ENCODE measurements at places on chromosomes 5 and 9. TPM values are rescaled to one million over a fixed set of nuclear protein-coding genes. Genes with fewer than 3 reads are reported as not detected.
A peak's percentile ranks its signal among the peaks of the same experiment; 100 is the strongest.

The FSTL4 gene
- not detected for polyA plus RNA-seq

The SLC27A6 gene
- polyA plus RNA-seq = not detected

DNA sequence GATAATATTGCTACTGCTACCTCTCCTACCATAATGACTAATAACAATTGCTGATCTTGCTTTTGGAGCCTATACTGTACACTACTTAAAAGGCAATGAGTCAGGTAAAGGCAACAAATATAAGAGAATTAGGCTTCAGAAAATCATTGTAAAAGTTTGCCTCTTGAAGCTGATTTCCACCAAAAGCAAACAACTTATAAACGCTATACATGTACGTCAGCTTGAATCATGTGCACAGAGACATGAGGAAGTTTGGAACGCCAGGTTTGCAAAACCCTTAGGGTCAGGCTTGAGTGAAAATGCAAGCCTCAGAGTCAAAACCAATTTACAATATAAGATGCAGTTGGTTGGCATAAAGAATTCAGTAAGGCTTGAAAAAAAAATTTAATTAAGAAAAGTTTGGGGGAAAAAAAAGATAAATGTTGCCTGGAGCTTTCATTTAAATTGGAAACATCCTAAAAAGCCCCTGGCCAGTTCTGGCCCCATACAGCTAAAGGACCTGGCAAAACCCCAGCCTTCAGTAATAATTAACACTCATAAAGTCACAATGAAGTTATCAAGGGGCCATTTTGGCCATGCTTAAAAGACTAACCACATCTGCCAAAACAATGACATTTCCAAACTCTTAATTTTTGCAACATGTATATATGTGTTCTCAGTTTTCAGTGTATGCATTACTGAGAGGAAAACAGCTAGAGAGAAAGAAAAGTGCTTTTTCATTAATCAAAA lies 181.0 kb upstream of the NFIL3 start:
- no peak for DNase-seq

The CCDC171 gene
- polyA plus RNA-seq = 0.62 TPM

DNA sequence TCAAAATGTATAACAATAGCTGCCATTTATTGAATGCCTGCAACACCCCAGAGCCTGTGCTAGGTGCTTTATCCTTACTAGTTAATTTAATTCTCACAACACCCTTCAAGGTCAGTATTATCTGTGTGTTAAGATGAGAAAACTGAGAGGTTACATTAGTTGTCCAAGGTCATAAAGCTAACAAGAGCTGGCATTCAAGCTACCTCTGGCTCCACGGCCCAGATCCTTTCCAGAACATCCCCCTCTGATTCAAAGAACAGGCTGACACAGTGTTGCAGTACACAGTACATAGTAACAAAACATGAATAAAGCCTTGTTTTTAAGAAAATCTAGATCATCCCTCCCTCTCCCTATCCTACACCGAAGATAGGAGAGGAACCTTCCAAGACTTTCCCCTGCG lies 9.4 kb upstream of the FRMPD1 start:
- no peak for DNase-seq

The CDH9 gene
- not detected for polyA plus RNA-seq

DNA sequence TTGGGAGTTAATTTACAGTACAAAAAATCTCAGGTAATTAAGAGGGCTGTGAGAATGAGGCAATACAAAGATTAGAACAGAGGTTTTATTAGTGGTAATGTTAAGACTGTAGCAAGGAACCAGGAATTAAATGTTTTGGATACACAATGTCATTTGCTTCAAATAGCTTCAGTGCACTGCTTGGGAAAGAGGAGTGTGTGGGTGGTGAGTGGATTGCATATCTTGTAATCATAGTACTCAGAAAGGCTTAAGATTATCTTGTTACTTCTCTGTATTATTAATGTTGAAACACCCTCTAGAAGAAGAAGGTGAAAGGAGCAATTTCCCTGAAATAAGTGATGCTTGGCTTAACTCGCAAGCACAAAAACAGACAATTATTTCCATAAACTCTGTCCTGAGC lies 21.0 kb upstream of the TBCA start:
- no peak for DNase-seq

DNA sequence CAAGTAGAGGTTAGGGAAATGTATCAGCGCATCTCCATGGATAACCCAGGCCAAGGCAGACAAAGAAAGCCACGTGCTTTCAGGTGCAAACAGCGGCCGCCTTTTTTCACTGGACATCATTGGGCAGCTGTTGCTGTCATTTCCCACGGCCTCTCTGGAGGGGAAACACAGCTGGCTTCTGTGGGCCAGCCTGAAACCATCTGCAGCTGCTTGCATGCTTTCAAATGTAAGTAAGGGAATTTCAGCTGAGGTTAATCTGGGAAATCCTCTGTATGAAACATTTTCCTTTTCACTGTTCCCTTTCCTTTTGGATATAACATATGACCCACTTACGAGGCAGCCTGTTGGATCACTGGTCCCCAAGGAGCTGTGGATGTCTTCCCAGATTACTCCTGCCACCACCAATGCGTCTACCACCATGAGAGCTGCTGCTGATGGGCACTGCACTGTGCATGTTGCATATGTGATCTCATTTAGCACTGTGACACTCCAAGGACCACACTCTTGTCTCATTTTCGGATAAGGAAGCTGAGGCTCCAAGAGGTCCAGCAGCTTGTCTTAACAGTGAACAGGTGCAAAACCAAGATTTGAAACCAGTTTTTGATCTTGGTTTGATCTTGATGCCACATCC lies 106.3 kb downstream of the C9orf152 start:
- DNase-seq = no peak

GRCh38 chr9:81245254-81245956 lies 443.9 kb downstream of the TLE1 start:
- no peak for DNase-seq

The SLC34A3 gene
- polyA plus RNA-seq = not detected

DNA sequence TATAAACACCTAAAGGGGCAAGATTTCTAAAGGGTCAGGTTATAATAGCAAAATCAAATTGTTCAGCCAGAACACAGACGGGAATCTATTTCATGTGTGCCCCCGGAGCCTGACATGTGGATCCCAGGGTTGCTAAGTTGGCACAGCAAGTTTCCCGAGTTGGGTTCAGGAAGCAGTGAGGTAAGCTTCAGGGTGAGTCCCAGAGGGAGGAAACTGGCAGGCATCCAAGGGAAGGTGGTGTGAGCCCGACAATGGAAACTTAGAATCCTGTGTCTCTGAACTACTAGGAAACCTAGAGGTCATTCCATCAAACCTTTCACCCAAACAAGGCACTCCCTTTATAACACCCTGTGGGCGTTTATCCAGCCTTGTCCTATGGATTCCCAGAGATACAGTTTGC lies 98.4 kb downstream of the ADRB2 start:
- no peak for DNase-seq

The C5 gene
- polyA plus RNA-seq = not detected

DNA sequence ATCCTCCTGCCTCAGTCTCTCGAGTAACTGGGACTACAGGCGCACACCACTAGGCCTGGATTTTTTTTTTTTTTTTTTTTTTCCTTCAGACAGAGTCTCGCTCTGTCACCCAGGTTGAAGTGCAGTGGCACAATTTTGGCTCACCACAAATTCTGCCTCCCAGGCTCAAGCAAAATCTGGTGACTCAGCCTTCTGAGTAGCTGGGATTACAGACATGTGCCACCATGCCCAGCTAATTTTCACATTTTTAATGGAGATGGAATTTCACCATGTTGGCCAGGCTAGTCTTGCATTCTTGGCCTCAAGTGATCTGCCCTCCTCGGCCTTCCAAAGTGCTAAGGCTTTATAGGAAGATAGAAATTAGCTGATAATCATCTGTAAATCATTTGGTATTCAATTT lies 43.9 kb downstream of the NSA2 start:
- no peak for DNase-seq

The CLINT1 gene
- polyA plus RNA-seq = 91.1 TPM

DNA sequence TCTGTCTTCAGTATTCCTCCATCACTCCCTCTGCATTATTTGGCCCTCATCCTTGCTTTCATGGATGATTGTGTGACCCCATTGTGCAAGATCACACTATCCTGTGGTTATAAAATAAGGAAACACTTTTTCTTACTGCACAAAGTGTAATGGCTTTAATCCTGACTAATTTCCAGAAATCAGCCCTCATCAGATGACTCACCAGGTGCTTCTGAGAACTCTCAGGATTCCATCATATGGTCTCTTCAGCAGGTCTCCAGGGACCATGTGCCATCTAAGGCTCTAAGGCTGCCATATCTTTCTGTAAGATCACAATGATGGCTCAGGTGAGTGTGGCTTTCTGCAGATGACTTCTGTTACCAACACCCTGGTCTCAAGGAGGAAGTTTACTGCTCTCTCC lies 27.3 kb upstream of the FER start:
- DNase-seq = no peak

DNA sequence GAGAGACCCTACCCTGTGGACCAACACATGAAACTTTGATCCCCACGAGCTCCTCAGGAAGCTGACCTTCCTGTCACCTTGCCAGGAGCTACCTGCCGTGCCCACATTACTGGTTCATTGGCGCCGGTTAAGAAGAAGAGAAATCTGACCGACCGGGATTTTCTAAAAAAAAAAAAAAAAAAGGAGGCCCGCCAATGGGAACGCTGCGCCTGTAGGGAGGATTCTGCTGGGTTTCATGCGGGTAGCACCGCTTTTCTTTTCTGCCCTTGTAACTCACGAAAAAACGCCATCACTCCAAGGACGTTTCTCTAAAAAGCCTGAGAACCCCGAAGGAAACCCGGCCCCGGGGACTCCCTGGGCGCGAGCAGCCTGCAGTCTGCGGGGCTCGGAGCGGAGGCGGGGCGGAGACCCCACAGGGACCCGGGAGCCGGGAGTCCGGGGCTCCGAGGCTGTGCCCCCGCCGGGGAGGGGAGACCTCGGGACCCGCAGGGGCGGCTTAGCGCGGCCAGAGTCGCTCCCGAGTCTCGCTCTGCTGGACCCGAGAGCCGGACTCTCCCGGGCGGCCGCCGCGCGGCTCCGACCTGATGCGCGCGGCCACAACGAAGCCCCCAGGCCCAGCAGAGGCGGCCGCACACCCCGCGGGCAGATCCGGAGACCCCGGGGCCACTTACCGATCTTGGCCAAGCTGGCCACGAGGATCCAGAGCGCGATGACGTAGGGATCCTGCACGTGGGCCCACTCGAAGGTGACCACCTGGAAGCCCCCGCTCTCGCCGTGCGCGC lies 617 bp downstream of the SLC9A3 start:
- DNase-seq = no peak

DNA sequence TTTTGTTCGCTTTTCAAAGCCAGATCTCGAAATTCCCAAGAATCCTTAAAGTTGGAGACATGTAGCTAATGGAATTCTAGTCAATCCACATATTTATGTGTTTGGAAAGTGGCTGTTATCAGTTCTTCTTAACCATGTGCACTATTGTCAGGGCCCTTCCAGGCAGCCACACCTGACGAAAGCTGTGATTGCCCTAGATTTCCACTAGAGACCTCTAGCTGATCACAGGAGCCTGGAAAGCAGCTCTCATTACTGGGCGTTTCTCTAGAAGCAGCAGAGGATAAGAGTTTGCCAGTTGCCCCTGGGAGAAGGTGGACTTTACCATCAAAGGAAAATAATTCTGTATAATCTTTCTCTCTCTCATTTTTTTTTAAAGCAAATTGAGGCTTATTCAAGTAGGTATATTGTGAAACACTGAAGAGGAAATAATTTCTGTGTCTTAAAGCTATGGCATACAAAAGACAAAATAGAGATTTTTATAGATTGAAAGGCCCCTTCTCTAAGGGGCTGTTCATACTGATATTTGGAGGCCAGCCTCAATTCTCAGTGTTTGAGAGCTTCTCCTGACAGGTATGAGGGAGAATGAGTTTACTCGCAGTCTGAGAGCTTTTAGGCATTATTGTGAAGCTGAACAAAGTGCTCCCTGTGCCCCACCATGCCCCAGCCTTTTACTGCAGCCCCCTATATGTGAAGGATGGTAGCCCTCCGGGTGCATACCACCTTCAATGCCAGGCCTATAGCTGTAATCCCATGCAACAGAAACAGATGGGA lies 405.4 kb upstream of the ACTBL2 start:
- no peak for DNase-seq

- no peak for DNase-seq
These were observed 74.4 kb downstream of the SLC28A3 start for GRCh38 chr9:84266087-84266561.

The FAF2 gene
- polyA plus RNA-seq = 13.5 TPM

GRCh38 chr5:83837265-83837907 lies 116.7 kb upstream of the HAPLN1 start:
- DNase-seq = no peak

DNA sequence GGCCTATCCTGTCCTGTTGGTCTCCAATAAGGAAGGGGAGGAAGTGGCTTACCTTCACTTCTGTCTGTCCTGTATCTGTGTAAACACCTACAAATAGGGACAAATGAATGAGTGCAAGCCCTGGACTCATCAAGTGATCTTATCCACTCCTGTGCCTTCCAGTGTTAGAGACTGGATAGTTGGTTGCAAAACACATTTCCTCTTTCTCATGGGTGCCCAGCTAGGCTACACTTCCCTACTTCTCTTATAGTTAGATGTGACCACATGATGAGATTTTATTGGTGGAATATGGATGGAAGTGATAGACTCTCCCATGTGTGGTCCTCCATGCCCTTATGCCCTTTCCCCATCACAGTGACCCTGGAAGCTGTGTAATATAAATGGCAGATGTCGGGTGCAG lies 16.9 kb upstream of the PFDN1 start:
- no peak for DNase-seq

The ANKRD31 gene
- 0.33 TPM for polyA plus RNA-seq

GRCh38 chr5:84242286-84242685 lies 142.4 kb downstream of the EDIL3 start:
- no peak for DNase-seq

DNA sequence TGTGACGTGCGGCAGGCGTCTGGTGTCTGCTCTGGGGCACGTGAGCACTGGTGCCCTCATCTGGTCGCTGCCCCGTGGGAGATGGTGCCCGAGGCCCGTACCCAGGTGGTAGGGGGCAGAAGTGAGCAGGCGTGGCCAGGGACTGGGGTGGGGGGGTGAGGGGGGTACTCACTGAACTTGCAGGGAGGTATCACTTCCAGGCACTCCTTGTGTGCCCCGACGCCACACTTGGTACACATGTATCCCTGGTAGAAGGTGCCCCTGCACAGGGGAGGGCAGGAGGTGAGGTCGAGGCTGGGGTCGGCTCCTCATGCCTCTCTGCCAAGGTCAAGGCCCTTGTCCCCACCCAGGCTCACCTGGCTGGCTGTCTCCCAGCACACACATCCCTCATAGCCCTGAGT lies 45.2 kb upstream of the SARDH start:
- no peak for DNase-seq

GRCh38 chr5:55172051-55172899 lies 702 bp downstream of the CDC20B start:
- DNase-seq = peak; percentile 43

The OR1L6 gene
- not detected for polyA plus RNA-seq

DNA sequence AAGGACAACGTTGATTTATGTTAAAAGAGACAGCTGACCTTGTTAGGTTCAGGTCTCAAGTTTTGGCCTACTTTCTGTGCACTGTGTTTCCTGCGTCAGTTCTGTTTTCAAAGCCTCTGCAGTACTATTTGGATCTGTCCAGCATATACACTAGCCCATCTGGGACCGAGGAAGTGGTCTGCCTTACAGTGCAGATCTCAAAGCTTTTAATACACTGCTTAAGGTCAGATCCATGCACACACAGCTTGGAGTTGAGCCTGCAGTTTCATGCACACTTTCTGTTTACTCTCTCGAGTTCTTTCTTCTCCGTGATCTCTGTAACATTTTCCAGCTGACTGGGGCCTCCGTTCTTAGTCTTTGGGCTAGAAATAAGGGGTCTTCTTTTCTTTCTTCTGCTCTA lies 24.1 kb downstream of the CARTPT start:
- no peak for DNase-seq
